ENCODE measurements at places on chromosomes 12 and 14.

GRCh38 chr14:99696929-99697328 lies 12.8 kb downstream of the CYP46A1 start:
- DNase-seq: no peak

GRCh38 chr14:32009221-32009975 lies 67.7 kb upstream of the ARHGAP5 start:
- no peak for DNase-seq

DNA sequence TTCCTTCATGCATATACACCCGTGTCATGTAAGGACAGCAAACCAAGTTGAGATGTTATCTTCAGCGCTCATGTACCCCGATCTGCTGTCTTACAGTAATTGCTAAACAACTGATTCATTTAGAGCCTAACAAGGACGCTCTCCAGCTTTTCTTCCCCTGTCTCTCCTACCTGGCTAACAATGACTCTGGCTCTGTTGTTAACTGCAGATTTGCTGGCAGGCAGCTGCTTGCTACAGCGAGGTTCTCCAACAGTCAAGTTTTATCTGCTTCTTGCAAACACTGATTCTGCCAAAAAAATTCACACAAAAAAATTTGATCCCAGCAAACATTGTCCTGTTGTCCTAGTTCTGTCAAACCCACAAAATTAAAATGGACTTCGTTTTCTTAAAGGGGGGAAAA lies 101.6 kb downstream of the OTX2 start:
- no peak for DNase-seq

GRCh38 chr14:98960617-98961013 lies 311.4 kb downstream of the BCL11B start:
- no peak for DNase-seq

DNA sequence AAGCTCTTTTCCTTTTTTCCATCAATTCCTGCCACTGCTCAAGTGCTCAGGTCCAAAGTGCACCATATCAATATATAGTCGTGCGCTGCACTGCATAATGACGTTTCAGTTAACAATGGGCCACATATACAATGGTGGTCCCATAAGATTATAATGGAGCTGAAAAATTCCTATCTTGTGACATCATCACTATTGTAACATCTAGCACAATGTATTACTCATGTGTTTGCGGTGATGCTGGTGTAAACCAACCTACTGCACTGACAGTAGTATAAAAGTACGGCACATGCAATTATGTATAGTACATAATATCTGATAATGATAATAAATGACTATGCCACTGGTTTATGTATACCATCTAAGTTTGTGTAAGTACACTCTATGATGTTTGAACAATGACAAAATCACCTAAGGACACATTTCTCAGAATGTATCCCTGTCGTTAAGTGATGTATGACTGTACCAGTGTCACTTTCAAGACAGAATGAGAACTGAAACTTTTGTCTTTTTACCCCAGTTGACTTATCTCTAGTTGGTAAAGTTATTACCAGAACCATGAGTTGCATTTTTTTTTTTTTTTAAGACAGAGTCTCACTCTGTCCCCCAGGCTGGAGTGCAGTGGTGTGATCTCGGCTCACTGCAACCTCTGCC lies 53.7 kb upstream of the INSM2 start:
- no peak for DNase-seq

GRCh38 chr14:69819607-69820006 lies 22.6 kb upstream of the SLC10A1 start:
- DNase-seq: no peak

DNA sequence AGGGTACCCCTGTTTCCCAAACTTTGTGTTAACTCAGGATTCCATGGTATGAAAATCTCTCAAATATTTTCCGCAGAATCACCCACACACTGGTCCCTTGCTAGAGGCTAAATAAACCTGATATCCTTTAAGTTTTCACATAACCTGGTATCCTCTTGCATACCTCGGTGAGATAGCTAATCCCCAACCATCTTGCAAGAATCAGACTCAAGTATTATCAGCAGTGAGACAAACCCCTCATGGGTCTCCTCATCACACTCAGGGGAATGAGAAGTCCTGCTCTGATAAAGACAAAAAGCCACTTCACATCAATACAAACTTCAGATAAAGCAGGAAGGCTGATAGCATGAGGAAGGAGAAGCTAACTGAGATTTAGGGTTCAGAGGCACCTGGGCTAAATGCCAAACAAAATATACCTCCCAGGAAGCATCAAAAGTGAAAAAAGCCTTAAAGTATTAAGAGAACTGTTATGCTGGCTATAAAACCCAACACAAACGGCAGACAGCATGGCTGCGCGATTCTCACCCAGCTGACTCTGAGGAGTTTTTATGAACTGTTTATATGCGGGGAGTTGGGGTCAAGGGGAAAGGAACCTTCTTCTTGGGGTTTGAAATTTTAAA lies 96.5 kb downstream of the FOXN3 start:
- DNase-seq: no peak

GRCh38 chr12:65885312-65885711 lies 61.0 kb downstream of the HMGA2 start:
- no peak for DNase-seq

DNA sequence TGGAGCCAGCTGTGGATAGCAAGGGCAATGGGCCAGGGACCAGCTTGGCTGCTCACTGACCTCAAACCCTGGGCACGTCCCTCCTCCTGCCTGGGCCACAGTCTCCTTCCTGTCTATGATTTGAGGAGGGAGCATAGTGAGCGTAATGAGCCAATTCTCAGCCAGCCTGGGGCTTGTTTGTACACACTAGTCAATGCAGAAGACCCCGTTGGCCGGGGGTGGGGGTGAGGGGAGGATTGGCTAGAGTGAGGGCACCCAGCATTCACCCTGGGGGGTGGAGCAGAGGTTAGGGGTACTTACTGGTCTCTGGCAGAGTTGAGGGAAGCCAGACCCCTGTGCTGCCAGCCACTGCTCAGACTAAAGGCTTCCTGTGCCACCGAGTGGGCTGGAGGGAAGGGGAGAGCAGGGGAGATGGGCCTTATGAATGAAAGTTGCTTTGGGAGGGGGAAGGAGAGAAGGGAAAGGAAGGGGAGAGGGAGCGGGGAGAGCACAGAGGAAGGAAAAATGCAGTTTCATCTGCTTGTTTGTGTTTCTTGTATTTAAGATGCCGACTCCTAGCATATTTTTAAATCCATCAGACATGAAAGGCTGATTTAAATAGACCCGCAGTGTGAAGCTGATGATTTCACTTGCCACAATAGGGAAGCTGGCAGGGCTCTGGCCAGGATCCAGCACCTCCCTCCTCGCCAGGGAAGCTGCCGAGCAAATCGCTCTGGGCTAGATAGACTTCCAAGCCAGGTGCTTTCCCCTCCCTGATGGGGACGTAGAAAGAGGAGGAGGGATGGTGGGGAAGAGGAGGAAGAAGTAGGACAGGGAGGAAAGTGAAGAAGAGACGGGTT lies 114.0 kb downstream of the PRMT8 start:
- no peak for DNase-seq

- DNase-seq: no peak
Measured at GRCh38 chr12:123681605-123682004, 10.7 kb downstream of the TCTN2 start.

- DNase-seq: no peak
Measured at GRCh38 chr12:40775661-40776060, 83.4 kb downstream of the CNTN1 start.

GRCh38 chr12:117507548-117507947 lies 146.1 kb upstream of the NOS1 start:
- no peak for DNase-seq

DNA sequence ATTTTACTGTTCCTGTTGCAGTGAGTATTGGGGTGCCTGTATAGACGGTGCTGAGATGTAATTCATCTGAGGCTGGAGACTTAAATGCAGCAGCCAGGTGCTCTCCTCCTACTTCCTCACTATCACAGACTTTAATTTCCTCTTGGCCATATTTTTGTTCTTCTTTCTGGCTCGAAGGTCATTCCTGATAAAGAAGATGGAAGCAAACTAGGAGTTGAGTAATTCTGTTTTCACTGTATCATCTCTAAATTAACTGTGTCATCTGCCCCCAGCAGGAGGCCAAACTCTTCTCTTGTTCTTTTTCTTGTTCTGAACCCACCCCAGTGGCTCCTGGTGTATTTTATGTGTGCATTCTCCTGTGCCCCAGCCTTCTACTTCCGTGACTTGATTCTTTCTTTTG lies 141.7 kb upstream of the ARHGAP5 start:
- no peak for DNase-seq

- no peak for DNase-seq
Measured at GRCh38 chr12:19299765-19300164, 139.5 kb upstream of the AEBP2 start.

DNA sequence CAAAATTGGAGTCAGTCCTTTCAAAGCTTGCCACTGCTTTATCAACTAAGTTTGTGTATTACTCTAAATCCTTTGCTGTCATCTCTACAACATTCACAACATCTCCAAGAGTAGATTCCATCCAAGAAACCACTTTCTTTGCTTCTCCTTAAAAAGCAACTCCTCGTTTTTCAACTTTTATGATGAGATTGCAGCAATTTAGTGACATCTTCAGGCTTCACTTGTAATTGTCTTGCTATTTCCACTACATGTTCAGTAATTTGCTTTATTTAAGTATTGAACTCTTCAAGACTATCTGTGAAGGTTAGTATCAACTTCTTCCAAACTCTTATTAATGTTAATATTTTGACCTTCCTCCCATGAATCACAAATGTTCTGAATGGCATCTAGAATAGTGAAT lies 747.9 kb downstream of the TMTC2 start:
- DNase-seq: no peak

GRCh38 chr12:85580562-85581168 lies 255.5 kb downstream of the RASSF9 start:
- no peak for DNase-seq

DNA sequence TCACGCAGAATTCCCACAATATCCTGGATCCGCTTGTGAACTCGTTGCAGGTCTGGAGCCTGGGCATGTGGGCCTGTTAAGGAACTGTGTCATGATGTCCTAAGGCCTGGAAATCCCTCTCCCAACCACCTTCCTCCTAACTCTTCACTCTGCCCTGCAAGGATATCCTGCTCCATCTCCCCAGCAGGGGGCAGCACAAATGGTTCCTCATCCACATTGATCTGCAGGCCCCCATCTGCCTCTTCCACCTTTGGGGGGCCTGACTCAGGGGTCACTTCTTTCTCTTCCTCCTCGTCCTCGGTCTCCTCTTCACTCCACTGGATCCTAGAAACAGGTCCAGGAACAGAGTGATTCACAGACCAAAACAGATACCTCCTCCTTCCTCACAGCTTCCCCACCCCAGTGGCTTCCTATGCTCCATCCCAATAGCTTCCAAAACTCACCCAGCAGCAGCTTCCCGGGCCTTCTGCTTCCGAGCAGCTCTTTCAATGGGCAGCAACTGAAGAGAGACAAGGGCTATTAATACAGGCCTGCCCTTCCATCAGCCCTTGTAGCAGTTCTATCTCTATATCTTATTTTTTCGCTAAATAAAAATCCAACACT lies 4.5 kb downstream of the NOP2 start:
- DNase-seq: peak; percentile 56

DNA sequence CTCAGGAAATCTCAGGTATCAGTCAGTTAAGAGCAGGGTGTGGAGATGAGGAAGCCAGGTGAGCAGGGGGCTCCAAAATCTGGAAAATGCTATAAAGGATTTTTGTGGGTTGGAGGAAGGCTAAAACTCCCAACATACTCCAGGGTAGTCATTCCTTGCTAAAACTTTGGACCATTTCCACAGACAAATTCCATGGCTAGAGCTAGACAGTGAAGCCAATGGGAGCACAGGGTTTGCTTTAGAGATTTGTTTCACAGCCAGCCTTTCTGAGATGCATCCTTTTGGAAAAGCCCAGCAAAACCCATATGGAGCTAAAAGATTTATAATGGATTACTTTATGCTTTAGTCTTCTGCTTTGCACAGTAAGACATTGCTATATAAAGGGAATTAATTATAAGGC lies 146.5 kb downstream of the SAMD4A start:
- DNase-seq: no peak

GRCh38 chr12:105930557-105931503 lies 207.9 kb downstream of the NUAK1 start:
- DNase-seq: no peak

DNA sequence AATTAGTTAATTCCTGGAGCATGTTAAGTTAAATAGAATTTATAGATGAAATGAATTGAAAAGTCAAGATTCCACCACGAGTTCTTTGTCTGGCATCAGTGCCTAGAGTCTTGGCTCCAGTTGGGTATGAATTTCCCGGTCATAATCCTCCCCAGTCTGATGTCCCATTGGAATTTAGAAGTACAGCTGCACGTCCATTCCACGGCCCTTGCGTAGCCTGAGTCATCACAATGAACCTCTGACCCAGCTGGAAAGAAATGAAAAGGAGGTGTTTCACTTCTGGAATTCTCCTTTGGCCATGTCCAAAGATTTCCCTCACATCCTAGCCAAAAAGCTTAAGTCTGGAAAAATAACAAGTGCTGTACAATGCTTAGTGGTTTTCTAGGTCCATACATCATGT lies 122.7 kb downstream of the KICS2 start:
- no peak for DNase-seq

DNA sequence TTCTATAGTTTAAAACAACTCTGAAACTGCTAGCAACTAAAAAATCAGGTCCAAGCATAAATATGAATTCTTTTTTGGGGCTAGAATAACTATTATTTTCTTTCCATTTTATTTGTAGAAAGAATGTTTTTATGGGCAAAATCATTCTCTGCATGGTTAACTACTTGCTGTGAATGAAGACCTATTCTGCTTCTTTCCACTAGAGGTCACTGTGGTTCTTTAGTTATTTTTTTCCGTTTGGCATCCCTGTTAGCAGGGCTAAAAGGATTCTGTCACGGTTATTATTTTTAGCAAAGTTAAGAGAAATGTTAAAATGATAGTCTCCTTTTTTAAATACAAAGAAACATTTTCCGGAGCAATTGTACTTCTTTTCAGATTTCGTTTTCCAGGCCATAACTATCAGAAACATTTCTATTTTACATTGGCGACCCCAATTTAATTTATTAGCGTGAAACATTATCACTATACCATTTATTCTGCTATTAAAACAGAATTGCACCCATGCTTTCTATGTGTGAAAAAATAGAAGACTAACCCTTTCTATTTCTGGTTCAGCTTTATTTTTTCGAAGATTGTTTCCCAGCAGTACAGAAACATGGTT lies 404.8 kb downstream of the ATP23 start:
- no peak for DNase-seq

- no peak for DNase-seq
Measured at GRCh38 chr14:66015071-66015780, 470.9 kb upstream of the CCDC196 start.

DNA sequence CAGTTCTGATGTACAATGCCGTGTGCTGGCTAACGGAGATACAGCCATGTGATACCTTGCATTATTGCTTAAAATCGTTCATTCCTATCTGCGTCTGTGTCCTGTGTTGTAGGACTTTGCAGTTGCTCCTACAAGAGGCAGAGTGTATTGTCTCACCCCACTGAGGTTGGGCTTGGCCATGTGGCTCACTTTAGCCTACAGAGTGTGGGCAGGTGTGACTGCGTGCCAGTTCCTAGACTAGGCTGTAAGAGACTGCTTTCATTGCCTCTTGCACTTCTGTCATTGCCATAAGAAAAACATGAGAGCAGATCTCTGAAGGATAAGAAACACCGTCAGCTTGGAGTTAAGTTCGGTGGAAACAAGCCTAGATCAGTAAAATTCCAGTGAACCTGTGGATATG lies 197.7 kb upstream of the CRY1 start:
- no peak for DNase-seq

All from T-cell (primary cell).